HCT116 (cell line): ENCODE measurements at places on chromosomes 1 and 21. TPM values are rescaled to one million over a fixed set of nuclear protein-coding genes. Genes with fewer than 3 reads are reported as not detected.

- no peak overlapping the region for H3K4me3 ChIP-seq
- no peaks in the 10 kb centered on the region for H3K4me1 ChIP-seq
- H3K36me3 ChIP-seq, result no peaks in the 10 kb centered on the region
- no peaks in the 10 kb centered on the region for H3K27me3 ChIP-seq
- no peak overlapping the region for H3K27ac ChIP-seq
- no peak for DNase-seq
Observed at GRCh38 chr1:29136391-29136915, 12.8 kb upstream of the TMEM200B start.

DNA sequence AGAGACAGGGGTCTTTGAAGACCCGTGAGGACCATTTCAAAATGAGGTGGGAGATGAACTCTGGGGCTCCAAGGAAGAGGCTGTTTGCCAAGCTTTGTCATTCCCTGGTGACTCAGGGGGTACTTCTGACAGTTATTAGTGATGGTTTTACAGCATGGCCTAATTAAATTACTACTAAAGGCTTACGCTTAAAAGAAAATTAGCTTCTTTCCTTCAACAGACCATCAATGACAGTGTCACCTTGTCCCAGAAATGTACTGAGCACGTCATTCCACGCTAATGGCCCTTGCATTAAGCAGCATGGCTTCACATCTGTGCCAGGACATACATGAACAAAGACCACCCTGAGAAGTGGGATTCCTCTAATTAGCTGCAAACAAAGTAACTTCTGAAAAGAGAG is 5.1 kb upstream of the UTS2 start:
- no peaks in the 10 kb centered on the region for H3K36me3 ChIP-seq
- no peak overlapping the region for H3K27ac ChIP-seq
- no peaks in the 10 kb centered on the region for H3K4me1 ChIP-seq
- DNase-seq, result no peak

DNA sequence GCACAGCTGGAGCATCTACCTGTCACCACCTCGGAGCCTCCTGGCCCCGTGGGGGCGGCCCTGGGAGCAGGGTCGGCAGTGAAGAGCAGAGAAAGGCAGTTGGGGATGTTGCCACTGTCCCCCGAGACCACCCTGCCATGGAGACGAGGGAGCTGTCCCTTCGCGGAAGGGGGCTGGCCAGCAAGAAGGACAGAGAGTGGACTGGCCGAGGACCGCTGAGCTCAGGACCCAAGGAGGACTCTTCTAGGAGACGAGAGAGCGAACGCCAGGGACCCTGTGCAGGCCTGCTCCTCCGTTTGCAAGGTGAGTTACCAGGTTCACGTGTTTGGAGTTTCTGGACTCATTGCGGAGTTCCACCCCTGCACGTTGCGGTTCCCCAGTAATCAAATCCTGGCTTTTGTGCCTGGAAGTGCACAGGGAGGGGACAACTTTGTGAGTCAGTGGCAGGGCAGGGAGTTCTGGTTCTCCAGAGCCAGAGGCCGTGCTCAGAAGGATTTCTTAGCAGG is 5.6 kb upstream of the POFUT2 start:
- no peaks in the 10 kb centered on the region for H3K27me3 ChIP-seq
- peaks cover 3% of the 10 kb centered on the region; the same call in 1 of the 2 replicates for H3K36me3 ChIP-seq
- no peak overlapping the region for H3K4me3 ChIP-seq
- H3K4me1 ChIP-seq, result peaks cover 13% of the 10 kb centered on the region
- peak overlapping the region; percentile 46; the same call in 1 of the 2 replicates for H3K27ac ChIP-seq

DNA sequence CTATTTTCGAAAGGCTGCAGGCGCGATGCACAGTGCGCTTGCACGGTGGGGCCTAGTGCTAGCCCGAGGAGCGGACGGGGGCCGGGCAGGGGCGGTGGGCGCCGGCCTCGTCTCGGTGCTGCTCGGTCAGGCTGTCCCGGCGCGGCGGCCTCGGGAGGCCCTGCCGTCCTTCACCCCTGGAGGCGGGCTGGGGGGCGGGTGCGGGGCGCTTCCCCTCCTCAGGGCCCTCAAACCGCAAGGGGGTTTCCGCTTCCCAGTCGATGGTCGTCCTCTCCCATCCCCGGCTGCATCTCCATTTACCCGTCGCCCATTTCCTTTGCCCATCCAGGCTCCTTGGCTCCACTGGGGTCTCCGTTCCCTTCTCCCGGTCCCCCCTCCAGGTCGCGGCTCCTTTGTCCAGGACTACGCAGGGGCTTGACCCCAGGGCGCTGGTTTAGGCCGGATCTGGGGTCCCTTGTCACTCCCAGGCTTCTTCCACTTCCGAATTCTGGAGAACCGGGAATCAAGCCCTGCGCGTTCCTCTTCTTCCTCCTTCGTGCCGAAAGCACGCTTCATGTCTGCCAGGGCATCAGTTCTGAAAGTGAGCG is 196.3 kb upstream of the LMO4 start:
- H3K36me3 ChIP-seq, result no peaks in the 10 kb centered on the region
- H3K4me3 ChIP-seq, result peak overlapping the region; percentile 39; the same call in 1 of the 2 replicates
- peaks cover 4% of the 10 kb centered on the region; the same call in 1 of the 2 replicates for H3K4me1 ChIP-seq
- no peaks in the 10 kb centered on the region for H3K27me3 ChIP-seq
- no peak for DNase-seq
- no peak overlapping the region for H3K27ac ChIP-seq

DNA sequence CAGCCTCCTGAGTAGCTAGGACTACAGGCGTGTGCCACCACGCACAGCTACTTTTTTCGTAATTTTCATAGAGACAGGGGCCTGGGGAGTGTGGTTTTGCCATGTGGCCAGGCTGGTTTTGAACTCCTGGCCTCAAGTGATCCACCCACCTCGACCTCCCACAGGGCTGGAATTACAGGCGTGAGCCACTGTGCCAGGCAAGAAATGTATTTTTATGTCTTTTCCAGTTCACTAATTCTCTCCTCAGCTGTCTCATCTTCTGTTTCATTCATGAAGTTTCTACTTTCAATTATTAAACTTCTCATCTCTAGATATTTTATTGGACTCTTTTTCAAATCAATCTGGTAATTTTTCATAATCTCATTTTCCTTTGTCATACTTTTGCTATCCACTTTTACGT is 72.1 kb upstream of the DISP3 start:
- no peak overlapping the region for H3K27ac ChIP-seq
- no peak overlapping the region for H3K4me3 ChIP-seq
- peaks cover 3% of the 10 kb centered on the region; the same call in 1 of the 2 replicates for H3K27me3 ChIP-seq
- DNase-seq, result no peak
- H3K4me1 ChIP-seq, result no peaks in the 10 kb centered on the region

- H3K4me3 ChIP-seq, result peak overlapping the region; percentile 17
- peak overlapping the region; percentile 74 for H3K27ac ChIP-seq
- peak; percentile 75 for DNase-seq
- H3K36me3 ChIP-seq, result peaks cover 6% of the 10 kb centered on the region
Observed at GRCh38 chr1:202007805-202008489, 2.4 kb upstream of the ELF3 start.

GRCh38 chr1:31199949-31200348 is 39.7 kb downstream of the NKAIN1 start:
- H3K4me1 ChIP-seq, result no peaks in the 10 kb centered on the region
- H3K27me3 ChIP-seq, result no peaks in the 10 kb centered on the region
- H3K27ac ChIP-seq, result no peak overlapping the region
- no peak for DNase-seq
- no peak overlapping the region for H3K4me3 ChIP-seq

DNA sequence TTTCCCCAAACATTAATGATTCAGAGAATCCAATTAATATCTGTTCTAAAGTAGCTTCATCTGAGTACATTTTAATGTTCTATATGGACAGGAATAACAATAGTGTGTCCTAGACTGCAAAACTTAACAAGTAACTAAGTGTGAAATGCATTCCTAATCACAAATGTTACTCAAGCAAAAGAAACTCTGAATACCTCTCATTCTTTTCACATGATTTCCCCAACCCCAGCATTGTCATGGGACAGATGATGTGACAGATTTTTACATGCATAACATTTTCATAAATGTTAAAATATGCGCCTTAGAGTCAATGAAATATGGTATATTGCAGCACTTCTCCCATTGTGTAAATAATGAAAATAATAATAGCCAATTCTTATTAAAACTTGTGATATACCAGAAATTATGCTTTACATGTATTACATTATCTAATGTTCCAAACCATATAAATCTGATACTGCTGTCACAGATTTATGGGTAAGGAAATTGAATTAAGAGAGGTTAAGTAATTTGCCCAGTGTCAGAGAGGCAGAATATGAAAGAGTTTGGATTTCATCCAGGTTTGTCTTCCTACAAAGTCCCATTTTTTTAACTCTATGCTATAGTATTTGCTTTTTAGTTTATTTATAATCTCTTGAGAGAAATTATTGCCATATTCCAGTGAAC is 269.4 kb downstream of the LRRC7 start:
- H3K27me3 ChIP-seq, result 0 out of 2 replicates have a peak, but pooled peaks cover 3% of the 10 kb centered on the region
- no peaks in the 10 kb centered on the region for H3K36me3 ChIP-seq
- H3K27ac ChIP-seq, result no peak overlapping the region
- H3K4me3 ChIP-seq, result no peak overlapping the region
- DNase-seq, result no peak
- H3K4me1 ChIP-seq, result no peaks in the 10 kb centered on the region

DNA sequence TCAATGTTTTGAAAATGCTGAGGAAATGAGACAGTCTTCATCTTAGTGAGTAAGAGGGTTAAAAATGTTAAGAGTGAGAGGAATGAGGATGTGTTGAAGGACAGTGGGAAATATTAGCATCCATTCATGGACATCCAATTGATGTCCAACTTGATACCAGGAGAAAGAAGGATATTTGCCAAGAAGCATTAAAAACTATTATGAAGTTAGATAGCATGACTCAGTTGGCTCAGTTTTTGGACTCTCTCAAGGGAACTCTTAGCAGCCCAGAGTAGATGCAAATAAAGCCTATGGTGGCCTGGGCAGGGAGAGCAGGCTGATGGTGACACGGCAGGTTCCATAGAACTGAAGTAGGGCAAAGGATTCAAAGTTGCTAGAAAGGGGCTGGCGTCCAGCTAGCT is 171.0 kb downstream of the ZZZ3 start:
- no peak overlapping the region for H3K4me3 ChIP-seq
- H3K4me1 ChIP-seq, result peaks cover 35% of the 10 kb centered on the region; the same call in 1 of the 2 replicates
- DNase-seq, result no peak
- no peak overlapping the region for H3K27ac ChIP-seq

DNA sequence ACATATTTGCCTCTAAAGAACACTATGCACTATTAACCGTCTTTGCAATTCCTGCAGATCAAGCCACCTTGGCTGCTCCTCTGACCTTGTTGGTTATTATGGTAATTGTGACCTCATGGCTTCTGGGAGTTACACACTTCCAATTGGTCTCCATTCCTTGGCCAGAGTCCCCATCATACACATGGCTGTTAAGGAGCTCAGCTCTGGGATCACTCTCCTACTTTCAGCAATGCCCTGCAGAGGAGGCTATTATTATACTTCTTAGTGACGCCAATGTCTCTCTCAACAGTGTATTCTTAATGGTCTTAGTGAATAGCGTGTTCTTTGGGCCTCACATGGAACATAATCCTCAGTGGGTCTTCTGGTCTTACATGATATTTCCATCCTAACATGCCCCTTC is 10.0 kb upstream of the JAK1 start:
- H3K36me3 ChIP-seq, result no peaks in the 10 kb centered on the region
- no peaks in the 10 kb centered on the region for H3K27me3 ChIP-seq
- DNase-seq, result no peak
- H3K27ac ChIP-seq, result no peak overlapping the region
- no peaks in the 10 kb centered on the region for H3K4me1 ChIP-seq
- no peak overlapping the region for H3K4me3 ChIP-seq

GRCh38 chr1:210250665-210250997 is 18.0 kb downstream of the SERTAD4 start:
- peaks cover 22% of the 10 kb centered on the region for H3K27me3 ChIP-seq
- H3K4me3 ChIP-seq, result peak overlapping the region; percentile 17
- DNase-seq, result no peak
- peaks cover 9% of the 10 kb centered on the region; the same call in 1 of the 2 replicates for H3K4me1 ChIP-seq
- no peak overlapping the region for H3K27ac ChIP-seq

- H3K36me3 ChIP-seq, result no peaks in the 10 kb centered on the region
- no peak for DNase-seq
- no peak overlapping the region for H3K4me3 ChIP-seq
- H3K27ac ChIP-seq, result no peak overlapping the region
- H3K4me1 ChIP-seq, result no peaks in the 10 kb centered on the region
Observed at GRCh38 chr1:218953386-218953785, 220.3 kb upstream of the LYPLAL1 start.

DNA sequence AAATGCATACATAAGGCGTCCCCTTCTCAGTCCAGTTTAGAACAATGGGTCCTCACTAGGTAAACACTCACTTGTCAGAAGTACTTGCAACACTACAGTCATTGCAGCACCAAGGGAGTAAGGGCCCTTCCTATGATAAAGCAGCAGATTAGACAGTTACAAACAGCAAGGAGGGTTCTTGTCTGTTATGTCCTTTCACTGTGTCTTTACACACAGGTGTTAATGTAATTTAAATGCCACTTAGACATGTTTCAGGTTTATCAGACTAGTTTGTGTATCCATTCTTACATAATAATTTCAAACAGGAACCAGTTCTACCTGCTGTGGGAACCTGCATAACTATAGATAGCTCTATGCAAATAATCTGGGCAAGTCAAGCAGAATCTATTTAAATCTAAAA is 105.6 kb upstream of the USH2A start:
- H3K36me3 ChIP-seq, result no peaks in the 10 kb centered on the region
- no peaks in the 10 kb centered on the region for H3K27me3 ChIP-seq
- no peak overlapping the region for H3K27ac ChIP-seq
- no peak overlapping the region for H3K4me3 ChIP-seq
- DNase-seq, result no peak

DNA sequence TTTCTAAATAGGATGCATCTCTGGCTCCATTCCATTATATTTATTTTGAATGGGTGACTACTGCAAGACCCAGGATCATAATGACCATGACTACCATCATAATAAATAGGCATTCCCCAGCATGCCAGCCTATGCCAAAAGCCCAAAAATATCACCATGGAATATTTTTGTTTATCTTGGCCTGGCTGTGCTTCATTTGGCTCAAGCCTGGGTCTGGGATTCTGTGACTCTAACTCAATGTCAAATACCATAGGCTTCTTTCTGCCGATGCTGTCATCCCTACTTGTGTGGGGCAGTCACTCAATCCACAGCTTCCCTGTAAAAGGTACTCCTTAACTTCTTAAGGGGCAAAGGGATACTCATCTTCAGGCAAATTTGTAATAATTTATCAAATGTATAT is 66.6 kb downstream of the DIRAS3 start:
- no peak overlapping the region for H3K4me3 ChIP-seq
- H3K27ac ChIP-seq, result no peak overlapping the region

STXBP3 gene
- 22.6 TPM for total RNA-seq

CCDC28B gene
- total RNA-seq, result 5.9 TPM

GCSAML gene
- not detected for total RNA-seq

HMGCS2 gene
- 0.20 TPM for total RNA-seq

FTCD gene
- total RNA-seq, result 2.5 TPM

CHAF1B gene
- 26.1 TPM for total RNA-seq

CCDC27 gene
- total RNA-seq, result not detected

IARS2 gene
- 106 TPM for total RNA-seq
